ENCODE measurements at places on chromosomes 1 and 21.

DNA sequence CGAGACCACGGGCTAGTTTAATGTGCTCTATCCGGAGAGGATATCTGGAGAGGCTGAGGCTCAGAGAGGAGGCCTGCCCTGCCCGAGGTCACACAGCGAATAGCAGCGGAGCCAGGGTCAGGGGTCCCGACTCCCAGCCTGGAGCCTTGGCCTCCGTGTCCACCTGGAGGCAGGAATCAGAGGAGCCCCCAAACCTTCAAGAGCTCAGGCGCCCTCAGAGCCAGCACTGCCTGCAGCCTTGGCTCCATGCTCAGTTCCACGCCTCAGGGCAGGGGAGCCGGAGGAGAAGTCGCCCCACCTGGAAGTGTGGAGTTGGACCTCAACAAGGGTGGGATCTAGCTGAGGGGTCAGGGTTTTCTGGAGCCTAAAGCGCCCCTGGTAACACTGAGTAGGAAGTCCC lies 2.0 kb upstream of the ASCL5 start:
- DNase-seq, result no peak

DNA sequence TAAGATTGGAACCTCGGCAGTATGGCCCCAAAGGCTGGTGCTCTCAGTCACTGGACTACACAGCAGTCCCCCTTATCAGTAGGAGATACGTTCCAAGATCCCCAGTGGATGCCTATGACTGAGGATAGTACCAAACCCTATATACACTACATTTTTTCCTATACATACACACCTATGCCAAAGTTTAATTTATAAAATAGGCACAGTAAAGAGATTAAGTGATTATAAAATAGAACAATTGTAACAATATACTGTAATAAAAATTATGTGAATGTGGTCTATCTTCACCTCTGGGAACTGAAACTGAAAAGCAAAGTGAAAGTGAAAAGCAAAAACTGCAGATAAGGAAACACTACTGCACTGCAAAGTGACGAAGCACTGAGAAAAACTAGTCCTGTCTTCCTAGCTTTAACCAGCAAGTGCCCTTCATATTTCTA lies 96.8 kb downstream of the INTS7 start:
- DNase-seq, result no peak

DNA sequence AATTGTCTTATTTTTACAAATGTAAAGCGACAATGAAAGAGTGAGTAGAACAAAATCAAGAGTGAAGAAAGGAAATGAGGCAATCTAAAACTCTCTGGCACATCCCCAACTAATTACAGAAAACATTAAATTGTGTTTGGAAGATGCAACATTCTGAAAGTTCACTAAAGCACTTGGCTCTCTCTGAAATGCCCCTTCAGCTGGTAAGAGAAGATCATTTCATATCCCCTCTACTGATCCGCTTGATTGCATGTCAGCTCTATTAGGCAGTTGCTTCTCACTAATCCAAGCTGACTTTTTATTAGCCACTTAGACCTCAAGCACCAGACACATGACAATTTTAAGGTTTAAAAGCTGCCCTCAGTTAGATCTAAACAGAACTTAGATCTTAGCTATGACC lies 262.8 kb upstream of the PRMT6 start:
- no peak for DNase-seq

- DNase-seq, result no peak
Measured at GRCh38 chr1:178457651-178458050, 39.1 kb downstream of the CLEC20A start.

- DNase-seq, result no peak
Measured at GRCh38 chr1:212699625-212700222, at the start of gene BATF3. TSS of gene BATF3 (minus strand) at chr1:212699840. CDS start at chr1:212699762, 78 bp downstream.
